Neural progenitor cell (in vitro differentiated cells): ENCODE measurements at places on chromosomes 5 and 9. TPM values are rescaled to one million over a fixed set of nuclear protein-coding genes. Genes with fewer than 3 reads are reported as not detected.

DNA sequence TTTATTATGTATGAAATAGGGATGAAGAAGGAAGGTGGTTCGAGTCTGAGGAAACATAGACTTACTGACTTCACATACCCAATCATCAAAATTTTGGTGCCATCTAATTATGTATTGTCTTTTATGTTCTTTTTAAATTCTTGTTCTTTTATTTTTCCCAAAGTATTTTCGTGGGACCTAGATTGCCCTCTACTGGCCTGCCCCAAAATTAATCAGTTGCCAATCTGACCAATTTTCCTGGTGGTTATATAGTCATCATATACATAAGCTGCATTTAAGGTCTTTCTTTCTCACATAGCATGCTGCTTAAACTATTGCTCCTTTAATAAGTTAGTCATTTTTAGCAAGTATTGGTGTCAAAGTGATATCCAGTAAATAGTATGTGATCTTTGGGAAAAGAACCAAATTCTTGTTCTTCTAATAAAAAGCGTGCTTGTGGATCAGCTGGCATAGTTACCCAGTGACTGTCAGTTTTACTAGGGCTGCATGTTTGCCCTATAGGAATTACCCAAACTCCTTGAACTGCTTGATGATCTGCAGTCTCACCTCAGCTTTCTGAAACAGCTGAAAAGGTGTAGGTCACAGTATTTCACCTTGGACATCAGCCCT, 223.5 kb downstream of the SH3GL2 start:
- H3K4me3 ChIP-seq = no peak overlapping the region
- H3K27ac ChIP-seq = no peak overlapping the region
- no peaks in the 10 kb centered on the region for H3K36me3 ChIP-seq
- DNase-seq = no peak
- H3K27me3 ChIP-seq = no peaks in the 10 kb centered on the region

DNA sequence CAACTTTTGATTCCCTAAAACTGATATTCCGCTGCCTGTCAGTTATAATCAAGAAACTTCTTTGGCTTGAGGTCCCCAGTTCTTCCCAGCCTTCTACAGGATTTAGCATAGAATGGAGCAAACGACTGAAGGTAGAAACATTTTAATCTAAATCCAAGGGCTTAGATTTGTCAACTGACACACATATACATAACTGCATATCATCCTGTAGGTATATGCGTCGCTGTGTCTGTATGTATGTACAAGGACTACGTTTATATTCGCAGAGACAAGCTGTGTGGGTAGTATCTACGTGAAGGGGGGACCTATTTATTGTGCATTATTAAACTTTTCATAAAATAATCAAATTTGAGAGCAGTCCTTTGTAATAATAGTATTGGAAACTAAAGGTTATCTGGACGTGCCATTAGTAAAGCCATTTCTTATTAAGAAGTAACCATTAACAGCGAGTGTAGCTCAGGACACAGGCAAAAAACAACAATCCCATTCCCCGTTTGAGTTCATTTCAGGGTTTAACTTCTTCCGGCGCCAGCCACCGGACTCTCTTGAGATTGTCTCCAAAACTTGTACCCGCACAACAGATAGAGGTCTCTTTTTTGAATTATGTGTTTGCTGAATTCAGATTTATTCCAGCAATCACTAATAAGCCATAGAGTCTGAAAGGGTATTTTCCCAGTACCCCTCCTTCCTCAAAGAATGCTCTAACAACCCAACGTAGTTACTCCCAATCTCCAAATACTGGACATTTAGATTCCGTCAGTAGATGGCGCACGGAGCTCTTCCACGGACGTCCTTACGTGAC, 2.1 kb upstream of the MLLT3 start:
- H3K36me3 ChIP-seq = no peaks in the 10 kb centered on the region
- H3K4me1 ChIP-seq = peaks cover 21% of the 10 kb centered on the region
- H3K27me3 ChIP-seq = peaks cover 45% of the 10 kb centered on the region

DNA sequence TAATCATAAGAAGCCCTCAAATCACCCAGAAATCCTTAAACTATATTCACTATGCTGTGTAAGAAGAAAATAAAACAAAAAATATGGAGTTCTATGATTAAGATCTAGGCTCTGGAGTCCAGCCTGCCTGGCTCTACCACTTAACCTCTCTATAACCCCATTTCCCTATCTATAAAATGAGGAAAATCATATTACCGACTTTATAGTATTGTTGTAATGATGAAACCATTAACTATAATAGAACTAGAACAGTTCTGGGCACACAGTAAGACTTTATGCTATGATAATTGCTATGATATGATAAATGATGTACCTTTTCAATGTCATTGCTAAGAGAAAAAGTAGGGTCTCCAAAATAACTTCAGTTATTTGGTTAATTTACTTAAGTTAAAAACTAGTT, 40.3 kb downstream of the MPDZ start:
- H3K27me3 ChIP-seq = no peaks in the 10 kb centered on the region
- H3K4me3 ChIP-seq = no peak overlapping the region
- H3K27ac ChIP-seq = no peak overlapping the region
- no peaks in the 10 kb centered on the region for H3K4me1 ChIP-seq

DNA sequence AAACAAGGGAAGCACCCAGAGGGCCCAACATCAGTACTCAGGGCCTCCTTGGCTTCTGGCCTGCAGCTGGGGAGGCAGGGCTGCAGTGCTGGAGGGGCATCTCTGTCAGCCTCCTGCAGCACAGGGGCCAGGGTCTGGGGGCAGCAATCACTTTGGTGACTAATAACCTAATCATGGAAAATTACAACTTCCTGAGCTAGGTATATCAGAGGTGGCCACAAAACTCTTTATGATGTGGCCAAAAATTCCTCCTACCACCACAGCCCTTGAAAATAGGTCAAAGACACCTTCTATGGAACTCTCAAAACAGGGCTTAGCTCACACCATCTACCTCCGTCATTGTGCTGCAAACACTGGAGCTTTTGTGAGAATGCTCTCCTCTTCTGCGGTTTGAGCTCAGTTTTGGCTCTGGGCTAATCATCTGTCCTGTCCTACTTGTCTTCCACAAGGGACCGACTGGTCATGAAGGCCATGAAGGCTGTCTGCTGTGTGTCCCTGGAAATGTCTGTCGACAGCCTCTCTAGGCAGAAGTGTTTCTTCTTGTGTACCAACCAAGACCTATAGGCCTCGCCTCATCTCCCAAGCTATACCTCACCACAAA, 28.6 kb downstream of the CSF2 start:
- no peaks in the 10 kb centered on the region for H3K36me3 ChIP-seq
- H3K4me1 ChIP-seq = no peaks in the 10 kb centered on the region
- no peaks in the 10 kb centered on the region for H3K27me3 ChIP-seq
- no peak overlapping the region for H3K27ac ChIP-seq

GRCh38 chr9:112012026-112012902, 115.7 kb downstream of the UGCG start:
- H3K4me1 ChIP-seq = no peaks in the 10 kb centered on the region
- no peaks in the 10 kb centered on the region for H3K36me3 ChIP-seq
- no peak overlapping the region for H3K27ac ChIP-seq
- no peak overlapping the region for H3K4me3 ChIP-seq

The SVEP1 gene
- 0.56 and 0.74 TPM in 2 replicates for total RNA-seq

The SPINK13 gene
- total RNA-seq = not detected in 2 replicates

The SKP2 gene
- 93.4 and 99.5 TPM in 2 replicates for total RNA-seq

The CTNND2 gene
- 13.9 and 14.2 TPM in 2 replicates for total RNA-seq

The GNE gene
- 25.2 and 26.8 TPM in 2 replicates for total RNA-seq

The TPPP gene
- total RNA-seq = 0.87 TPM in 1 of 2 replicates, not detected in the other
